ENCODE measurements at places on chromosomes 13 and 19.

- DNase-seq = peak; percentile 98
These were observed at the start of the genes RPL18 and SPHK2 for GRCh38 chr19:48618916-48619691. Gene RPL18, minus strand, starts transcription at chr19:48619178. Its CDS starts 35 bp downstream, at chr19:48619143. Gene SPHK2, plus strand, starts transcription at chr19:48619506. Its CDS starts 1,009 bp downstream, at chr19:48620515.

GRCh38 chr19:2478278-2478755, 2.4 kb downstream of the GADD45B start:
- no peak for DNase-seq

GRCh38 chr19:49042177-49042576, 1.5 kb upstream of the CGB5 start:
- DNase-seq = no peak

DNA sequence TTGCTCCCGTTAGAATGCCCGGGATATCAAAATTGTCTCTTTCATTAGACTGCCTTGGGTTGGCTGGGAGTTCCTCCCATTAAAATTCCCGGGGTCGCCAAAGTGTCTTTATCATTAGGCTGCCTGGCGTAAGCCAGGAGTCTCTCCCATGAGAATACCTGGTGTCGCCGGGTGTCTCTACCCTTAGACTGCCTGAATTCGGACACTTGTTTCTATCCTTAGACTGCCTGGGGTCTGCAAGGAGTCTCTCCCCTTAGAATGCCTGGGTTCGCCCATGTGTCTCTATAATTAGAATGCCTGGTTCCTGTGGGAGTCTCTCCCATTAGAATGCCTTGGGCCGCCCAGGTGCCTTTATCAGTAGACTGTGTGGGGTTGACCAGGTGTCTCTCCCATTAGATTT, 1538.2 kb downstream of the UQCRFS1 start:
- DNase-seq = no peak

DNA sequence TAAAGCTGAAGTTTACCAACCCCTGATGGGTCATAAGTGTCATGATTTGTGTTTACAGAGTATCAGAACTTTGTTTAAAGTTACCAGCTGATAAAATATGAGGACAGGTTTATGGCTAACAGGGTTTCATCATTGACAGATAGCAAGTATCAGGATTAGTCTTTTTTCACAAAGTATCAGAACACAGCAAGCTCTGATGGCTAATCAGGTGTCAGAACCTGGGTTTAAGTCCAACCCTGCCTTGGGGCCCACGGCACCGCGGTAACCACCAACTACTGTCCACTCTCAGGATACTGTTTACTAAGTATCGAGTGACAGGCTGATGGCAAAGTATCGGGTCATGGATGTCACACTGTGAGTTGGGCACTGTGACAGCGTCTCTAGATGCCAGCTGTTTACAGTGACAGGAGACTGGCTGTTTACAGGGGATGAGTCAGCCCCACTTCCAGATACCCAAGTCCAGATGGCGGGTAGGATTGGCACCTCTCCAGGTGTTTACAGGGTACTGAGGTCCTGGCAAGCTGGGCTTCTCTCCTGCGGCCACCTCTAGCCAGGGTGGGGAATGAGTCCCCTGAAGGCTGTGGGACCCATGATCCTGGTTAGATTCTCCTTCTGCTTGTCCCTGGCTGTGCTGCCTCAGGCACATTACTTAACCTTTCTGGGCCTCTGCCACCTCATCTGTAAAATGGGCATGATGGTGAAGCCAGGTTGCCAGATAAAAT, 21.8 kb downstream of the ARRDC2 start:
- no peak for DNase-seq

DNA sequence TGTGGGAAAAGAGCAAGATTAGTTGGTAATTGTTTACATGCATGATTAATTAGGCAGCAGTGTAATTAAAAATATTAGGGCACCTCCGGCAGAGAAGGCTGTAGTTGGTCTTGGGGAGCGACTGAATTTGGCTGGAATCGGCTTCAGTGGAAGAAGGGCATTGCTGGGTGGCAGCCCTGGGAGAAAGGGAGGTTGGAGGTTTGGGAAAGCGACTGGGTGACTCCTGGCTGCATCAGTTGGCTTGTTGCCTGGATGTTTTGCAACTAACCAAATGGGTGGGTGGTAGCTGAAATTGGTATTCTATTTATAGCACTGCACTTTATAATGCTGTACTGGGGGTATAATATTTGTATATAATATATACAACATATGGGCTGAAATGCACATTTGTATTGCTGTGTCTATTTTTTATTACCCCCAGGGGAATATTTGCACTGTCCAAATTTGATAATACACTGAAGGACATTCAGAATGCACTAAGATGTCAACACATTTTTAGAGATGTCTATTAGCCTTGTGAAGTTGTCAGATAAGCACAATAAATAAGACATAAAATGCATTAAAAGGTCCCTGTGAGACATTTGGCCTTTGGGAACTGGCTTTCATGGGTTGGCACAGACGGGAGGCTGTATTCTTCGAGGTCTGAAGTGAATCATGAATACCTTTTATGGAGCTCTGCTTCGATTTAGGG, 1.7 kb downstream of the B3GLCT start:
- DNase-seq = peak; percentile 37

DNA sequence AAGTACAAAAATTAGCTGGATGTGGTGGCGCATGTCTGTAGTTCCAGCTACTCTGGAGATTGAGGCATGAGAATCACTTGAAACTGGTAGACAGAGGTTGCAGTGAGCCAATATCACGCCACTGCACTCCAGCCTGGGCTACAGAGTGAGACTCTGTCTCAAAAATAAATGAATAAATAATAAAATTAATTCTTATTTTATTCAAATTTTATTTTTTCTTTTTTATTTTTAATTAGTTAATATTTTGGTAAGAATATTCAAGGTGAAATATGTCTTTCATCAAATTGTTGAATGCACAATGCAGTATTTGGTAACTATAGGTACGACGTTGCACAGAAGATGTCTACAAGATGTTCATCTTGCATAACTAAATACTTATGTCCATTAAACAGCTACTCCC, 110.6 kb upstream of the ATXN8OS start:
- DNase-seq = no peak

DNA sequence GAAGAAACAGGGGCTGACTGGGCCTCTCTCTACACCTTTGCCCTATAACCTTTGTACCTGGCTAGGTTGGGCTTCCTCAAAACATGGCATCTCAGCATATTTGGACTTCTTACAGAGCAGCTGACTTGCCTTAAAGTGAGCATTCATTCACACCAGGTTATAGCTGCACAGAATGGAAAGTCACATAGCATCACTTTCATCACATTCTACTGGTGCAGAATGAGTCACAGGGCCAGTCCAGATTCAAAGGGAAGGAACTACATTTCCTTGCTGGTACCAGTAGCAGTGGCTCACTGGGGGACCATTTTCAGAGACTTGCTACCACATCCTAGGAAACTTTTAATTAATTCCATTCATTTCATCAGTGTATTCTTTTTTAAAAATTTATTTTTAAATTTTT, 20.3 kb upstream of the TPTE2 start:
- DNase-seq = no peak

DNA sequence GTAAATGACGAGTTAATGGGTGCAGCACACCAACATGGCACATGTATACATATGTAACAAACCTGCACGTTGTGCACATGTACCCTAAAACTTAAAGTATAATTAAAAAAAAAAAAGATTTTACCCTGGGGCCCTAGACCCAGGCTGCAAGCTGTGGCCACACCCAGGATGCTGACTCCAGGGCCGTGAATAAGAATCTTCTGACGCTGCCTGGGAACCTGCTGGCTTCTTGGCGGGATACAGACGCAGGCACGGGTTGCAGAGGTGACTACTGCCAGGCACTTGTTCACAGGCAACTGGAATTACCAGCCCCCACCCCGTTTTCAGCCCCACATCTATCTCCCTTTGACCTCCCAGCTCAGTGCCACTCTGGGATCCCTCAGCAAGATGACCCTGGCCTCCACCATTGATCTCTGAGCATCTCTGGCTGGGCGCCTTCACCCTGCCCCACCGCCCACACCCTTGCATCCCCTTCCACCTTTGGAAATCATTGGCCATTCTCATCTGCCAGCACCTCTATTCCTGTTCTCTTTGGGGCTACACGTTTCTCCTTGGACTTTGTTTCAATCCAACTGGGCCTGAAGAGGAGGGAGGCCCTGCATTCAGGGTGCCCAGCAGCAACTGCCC, 21.1 kb upstream of the CFAP97D2 start:
- no peak for DNase-seq

GRCh38 chr19:952680-953444, 27.0 kb downstream of the ARID3A start:
- no peak for DNase-seq

- no peak for DNase-seq
These were observed 1.7 kb upstream of the PDE4A start for GRCh38 chr19:10418485-10419199.

DNA sequence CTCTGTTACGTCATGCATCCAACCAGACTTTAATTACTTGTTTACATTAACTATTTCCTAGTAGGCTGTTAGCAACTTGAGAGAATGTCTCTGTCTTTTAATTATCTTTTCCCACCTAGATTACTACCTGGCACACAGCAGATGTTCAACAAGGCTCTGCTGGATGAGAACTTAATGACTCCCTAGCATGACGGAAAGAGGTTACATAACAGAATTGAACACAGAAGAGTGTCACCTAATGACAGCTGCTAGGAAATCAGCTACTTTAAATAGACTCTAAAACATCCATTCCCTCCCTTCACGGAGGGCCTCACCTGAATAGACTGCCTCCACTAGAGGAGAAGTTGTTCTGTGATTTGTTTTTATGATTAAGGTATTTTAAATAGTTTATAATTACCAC, 110.8 kb downstream of the TEX29 start:
- DNase-seq = no peak

Measured in hepatic stellate cell (primary cell).